Cardiac septum (tissue), 1 donor: ENCODE measurements at places on chromosomes 2 and 18.

DNA sequence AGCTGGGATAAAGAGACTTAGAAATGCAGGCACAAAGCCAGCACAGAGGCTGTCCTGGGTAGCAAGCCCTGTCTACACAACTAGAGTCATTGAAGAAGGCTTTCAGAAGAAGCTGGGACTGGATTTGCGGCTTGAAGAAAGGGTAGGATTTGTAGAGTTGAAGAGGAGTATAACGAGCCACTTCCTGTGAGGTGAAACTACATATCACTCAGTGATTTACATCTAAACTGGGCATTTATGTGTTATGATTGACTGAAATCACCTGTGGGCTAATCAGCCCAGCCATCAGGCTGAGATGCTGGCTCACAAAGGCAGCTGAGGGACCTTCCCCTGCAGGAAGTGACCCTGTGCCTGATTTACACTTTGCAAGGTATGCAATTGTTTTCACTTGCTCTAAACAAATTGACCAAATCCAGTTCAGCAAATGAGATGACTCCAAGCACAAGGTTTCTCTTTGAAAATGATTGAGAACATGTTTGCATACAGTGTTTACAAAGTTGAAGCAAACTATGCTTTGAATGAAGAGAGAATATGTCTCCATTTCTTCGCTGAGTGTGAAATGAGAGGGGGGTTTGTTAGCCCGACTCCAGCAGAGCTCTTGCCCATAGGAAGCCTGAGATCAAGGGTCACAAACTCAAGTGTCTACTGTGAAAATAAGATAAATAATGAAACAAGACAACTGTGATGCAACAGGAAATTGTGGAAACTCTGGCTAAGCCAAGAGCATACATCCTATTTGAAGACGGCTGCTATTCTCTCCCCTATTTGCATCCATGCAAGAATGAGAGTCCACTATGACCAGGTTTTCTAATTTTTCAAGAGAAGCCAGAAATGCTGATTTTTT is 69.3 kb upstream of the HK2 start:
- DNase-seq, result no peak

DNA sequence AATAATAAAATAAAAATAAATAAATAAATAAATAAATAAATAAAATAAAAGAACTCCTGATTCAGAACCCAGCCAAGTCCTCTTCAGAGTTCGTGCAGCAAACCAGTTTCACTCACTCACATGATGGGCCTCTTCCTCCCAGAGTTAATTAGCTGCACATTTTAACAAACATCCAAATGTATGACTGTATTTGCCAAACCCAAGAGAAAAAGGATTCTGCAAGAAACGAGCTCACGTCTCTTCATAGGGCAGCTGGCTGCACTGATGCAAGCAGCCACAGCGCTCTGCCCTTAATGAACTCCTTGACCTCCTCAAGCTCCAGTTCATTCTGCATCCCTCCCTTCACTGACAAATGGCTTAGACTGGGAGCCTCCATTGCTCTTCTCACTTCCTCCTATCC is 55.1 kb downstream of the MREG start:
- no peak for DNase-seq

DNA sequence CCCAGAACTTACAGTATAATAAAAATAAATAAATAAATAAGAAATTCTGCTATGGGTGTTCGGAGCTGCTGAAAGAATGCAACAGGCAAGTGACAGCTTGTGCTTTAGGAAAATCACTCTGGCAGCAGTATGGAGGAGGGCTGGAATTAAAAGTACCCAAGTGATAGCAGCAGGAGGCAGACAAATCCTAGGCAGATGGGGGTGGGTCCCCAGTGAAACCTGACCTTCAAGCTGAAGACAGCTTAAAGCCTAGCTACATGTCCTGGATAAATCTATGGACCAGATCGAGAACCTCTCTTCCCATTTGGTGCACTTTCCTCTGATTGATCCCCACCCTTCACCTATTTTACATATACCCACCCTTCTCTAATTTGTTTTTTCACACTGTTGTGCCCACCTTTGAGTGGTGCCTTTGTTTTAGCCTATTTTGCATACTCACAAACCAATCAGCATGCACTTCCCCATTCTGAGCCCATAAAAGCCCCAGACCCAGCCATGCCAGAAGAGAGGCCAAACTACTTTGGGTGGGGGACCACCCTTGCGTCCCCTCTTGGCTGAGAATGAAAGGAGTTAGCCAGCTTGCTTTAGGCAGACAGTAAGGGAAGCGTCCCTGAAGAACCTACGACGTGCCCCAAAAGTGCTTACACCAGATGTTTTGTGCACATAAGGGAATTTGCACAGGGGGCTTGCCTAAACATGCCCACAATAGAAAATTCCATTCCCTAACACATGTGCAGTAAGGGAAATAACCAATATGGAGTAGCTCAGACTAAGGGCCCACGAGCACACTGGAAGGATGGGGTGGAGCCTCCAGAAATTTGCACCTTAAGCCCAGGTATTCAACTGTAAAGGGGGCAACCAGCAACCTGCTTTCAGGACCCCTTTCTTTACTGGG is 3.0 kb downstream of the METTL8 start:
- no peak for DNase-seq

- no peak for DNase-seq
Measured at GRCh38 chr18:27750014-27750413, 426.9 kb downstream of the CDH2 start.

- DNase-seq, result no peak
Measured at GRCh38 chr2:73886357-73886756, 6.5 kb upstream of the ACTG2 start.
